ENCODE measurements at places on chromosomes 1 and 21.

DNA sequence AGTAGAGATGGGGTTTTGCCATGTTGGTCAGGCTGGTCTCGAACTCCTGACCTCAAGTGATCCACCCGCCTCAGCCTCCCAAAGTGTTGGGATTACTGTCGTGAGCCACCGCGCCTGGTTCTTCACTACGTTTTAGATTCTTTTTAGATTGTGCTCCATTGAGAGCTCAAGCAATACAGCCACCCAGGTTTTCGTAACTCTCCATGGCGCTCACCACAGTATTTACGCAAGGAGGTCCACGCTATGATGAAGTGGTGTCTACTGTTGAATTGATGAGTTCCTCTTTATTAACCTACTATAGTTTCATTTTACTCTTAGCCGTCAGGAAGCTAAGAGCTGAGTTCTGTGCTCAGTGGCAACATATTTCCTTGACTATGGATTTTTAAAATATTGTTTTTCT, 1.8 kb upstream of the KIF1B start:
- DNase-seq = no peak

DNA sequence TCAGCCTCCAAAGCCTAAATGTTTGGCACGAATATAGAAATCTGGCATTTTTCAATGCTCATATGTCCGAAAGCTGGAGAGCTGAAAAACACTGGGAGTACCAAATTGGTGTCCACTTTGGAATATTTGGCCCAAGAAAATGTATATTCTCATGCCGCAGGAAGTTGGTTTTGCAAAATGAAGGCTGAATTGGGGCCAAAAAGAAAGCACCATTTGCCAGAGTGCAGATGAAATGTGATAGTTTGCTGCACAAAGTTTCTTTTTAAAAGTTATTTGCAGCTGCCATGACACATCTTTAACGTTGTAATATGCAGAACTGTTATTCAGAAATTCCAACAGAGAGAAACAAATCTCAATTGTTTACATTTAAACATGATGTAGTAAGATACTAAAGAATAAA, 124.2 kb upstream of the LYPLAL1 start:
- DNase-seq = no peak

GRCh38 chr1:98388441-98388840, 273.1 kb upstream of the SNX7 start:
- peak; percentile 91 for DNase-seq

DNA sequence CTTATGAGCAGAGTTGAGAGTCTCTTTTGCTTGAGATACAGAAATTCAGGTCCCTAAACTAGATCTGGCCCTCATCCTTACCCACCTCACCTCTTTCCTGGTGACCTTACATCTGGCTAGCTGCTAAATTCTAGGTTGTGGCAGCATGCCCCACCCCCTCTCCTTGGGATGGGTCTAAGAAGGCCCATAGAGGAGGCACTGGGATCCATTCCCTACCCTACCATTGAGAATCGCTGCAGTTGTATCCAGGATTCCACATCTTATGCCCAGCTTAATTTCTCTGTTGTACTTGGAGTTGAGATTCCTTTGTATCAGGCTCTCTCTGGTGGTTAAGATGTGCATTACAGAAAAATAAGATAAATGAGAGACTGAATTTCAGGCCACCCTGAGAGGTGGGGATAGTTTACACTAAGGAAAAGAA, 9.5 kb upstream of the TMEM39B start:
- peak; percentile 78 for DNase-seq

GRCh38 chr21:46141767-46142581, 13.4 kb downstream of the FTCD start:
- no peak for DNase-seq

DNA sequence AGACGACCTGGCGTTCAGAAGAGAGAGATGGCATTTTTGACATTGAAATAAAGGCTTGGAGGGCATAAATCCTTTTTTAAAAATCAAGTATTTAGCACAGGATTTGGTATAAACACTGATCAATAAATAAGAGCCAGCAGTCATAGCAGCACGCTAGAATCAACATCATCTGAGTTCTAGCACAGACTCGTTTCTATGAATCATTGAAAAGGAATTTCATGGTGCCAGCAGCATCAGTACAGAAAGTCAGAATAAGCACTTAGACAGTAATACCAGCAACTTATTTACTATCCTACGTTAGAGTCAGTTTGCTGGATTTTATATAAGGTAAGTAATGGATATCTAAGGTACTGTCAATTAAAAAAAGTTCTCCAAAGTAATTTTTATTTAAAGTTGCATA, 119.3 kb downstream of the HLCS start:
- DNase-seq = peak; percentile 67

- DNase-seq = peak; percentile 80
Observed at GRCh38 chr1:180863158-180863775, 49.4 kb upstream of the KIAA1614 start.

GRCh38 chr21:37874904-37875780, 41.1 kb downstream of the KCNJ6 start:
- DNase-seq = no peak

- DNase-seq = no peak
Observed at GRCh38 chr21:29379517-29380054, 80.9 kb downstream of the BACH1 start.

DNA sequence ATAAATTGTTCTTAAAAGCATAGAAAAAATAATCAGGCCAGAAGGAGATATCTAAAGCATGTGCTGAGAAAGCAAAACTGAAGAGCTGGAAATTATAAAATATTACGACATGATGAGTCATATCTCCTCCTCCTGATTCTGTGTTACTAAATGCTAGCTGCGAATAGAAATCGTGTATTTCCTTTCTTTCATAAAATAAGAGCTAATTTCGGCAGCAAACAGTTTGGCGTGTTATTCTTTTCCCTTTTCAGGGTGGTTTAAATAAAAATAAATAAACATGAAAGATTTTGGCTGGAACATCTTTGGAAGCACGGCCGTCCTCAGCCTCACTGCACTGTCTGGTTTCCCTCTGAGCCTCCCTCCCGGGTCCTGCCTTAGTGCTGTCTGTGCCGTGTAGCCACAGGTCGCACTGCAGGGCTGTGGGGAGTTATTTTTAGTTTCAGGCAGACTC, 56.0 kb downstream of the ADARB1 start:
- DNase-seq = peak; percentile 72

GRCh38 chr1:70372426-70372825, 17.9 kb upstream of the ANKRD13C start:
- no peak for DNase-seq

- DNase-seq = no peak
Observed at GRCh38 chr1:1237874-1238701, 6.1 kb downstream of the B3GALT6 start.

GRCh38 chr1:62356257-62356835, 37.1 kb upstream of the KANK4 start:
- no peak for DNase-seq

GRCh38 chr1:183223467-183223866, 37.4 kb downstream of the LAMC2 start:
- no peak for DNase-seq

DNA sequence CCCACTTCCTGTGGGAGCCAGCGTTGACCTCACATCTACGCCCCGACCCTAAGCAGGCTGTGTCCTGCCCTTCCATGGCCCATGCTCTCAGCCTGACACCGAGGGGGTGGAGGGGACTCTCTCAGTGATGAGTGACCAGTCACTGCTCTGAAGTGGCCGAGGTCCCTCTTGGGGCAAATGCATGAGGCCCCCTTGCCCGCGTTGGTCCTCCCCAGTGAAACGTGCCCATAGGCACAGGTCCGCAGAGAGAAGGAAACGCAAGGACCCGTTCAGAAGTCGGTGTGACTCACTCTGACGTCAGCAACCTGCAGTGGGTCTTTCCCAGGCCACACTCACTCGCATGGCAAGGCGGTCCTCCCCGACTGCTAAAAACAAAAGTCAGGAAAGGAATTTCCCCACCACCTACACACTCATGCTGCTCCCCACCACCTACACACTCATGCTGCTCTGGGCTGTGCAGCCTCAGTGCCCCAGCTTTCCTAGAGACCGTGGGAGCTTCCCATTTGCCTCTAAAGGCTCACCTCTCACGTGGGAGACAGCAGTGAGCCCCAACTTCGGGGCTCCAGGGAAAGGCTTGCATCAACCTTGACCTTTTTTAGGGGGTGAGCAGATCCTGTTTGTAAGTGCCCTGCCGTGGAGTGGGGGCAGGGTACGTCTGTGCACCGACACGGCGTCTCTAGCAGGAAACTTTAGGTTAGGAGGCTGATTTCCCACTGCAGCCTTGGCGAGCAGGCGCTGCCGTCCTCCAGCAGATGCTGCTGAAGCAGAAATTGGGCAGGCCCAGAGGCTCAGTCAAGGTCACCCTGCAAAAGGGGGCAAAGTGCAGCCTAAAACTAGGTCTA, 11.4 kb downstream of the UBASH3A start:
- DNase-seq = peak; percentile 16

Measured in endothelial cell of umbilical vein (primary cell).